ENCODE measurements at places on chromosomes 6 and 20.
A peak's percentile ranks its signal among the peaks of the same experiment; 100 is the strongest.

- DNase-seq, result peak; percentile 56
These were observed 3.7 kb upstream of the NEDD9 start for GRCh38 chr6:11236076-11236750.

DNA sequence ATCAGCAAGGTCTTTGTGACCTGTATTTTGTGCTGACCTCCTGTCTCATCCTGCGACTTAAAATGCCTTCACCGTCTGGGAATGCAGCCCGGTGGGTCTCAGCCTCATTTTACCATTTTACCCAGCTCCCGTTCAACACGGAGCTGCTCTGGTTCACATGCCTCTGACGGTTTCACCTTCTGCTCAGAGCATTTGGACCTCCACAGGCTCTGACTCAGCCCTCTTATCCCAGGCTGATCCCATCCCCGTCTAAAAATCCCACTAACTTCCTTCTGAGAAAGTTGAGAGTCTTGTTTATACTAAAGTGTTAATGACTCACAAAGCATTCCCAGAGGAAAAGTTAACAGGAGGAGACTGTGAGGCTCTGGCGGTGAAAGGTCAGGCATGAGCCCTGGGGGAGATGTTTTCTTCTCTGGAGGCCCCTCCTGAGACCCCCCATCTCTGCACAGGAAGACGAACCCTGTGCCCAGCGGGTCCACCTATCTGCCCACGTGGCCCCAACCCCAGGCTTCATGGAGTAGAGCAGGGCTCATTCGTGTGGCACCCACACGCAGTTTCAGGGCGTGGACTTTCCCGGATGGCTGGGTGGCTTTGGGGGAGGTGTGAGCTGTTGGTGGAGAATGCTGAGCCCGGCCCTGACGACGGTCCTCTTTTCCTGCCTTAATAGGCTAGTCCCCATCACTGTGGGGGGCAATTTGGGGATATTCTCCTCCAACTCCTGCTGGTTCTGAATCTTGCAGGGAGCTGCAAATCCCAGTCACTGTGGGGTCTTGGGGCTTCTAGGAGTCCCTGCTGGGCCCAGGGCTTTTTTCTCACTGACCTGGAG lies 3.3 kb upstream of the BIRC7 start:
- DNase-seq, result no peak

DNA sequence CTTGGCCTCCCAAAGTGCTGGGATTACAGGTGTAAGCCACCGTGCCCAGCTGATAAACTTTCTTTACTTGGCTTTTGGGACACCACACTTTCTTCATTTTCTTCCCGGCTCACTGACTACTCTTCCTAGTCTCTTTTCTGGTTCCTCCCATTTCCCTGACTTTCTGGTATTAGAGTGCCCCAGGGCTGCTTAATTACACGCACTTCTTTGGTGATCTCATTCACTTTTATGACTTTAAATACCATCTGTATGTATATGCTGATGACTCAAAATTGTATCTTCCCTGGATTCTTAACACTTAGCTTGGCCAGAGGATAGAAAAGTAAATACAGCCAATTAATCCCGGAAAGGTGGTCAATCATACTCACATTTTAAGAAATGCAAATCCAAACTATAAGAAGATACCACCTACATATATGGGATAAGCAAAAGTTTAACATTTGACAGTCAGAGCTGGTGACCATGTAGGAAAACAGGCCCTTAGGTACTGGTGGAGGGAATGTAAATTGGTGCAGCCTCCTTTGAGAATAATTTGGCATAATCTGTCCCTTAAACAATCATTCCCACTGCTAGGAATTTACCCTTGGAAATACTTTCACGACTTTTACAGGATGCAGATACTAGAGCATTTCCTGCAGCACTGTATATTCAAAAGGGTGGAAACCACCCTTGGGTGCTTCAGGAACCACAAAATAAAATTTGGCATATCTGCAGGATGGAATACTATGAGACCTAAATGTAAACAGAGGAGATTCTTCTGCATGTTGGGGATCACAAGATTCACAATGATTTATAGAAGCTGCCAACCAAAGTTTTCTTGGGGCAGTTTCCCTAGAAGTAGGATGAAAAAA lies 9.4 kb upstream of the NANP start:
- DNase-seq, result no peak

DNA sequence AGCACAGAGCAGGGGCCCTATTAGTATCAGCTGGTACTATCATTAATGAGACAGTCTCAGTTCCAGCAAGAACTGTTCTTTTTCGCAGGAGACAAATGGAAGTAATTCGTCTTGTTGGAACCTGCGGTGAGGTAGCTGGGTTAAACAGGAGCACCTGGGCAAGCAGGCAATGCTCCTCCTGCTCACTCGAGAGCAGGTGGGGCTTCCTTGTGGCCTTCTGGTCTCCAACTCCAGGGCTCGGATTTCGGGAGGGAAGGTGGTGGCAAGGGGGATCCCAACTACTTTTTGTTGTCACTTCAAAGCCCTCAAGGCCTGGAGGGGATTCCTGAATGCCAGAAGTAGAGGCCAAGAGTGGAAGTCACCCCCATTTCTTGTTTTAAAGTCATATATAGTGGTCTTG lies 1.3 kb upstream of the SPEF1 start:
- no peak for DNase-seq

GRCh38 chr6:50610562-50610961 lies 102.8 kb upstream of the TFAP2D start:
- no peak for DNase-seq

GRCh38 chr20:59346061-59346460 lies 45.6 kb downstream of the EDN3 start:
- DNase-seq, result no peak

DNA sequence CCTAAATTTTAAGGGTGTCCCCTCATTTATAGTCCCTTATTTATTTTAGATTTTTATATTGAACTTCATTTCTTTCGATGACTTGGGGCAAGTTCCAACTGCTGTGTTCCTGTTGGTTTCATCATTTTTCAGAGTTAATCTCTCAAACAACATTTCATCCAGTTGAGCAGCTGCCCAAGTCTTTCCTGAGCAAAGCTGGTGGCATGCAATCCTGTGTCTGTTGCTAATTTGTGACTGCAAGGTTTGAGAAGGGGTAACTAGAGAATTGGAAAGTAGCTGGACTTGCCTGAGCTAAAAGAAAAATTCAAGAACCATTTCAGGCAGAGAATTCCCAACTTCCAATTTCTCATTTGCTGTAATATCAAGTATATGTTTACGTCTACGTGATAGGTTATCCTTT lies 881.5 kb upstream of the SLC35B3 start:
- DNase-seq, result no peak

- no peak for DNase-seq
These were observed 9.3 kb upstream of the NQO2 start for GRCh38 chr6:2990248-2990931.

DNA sequence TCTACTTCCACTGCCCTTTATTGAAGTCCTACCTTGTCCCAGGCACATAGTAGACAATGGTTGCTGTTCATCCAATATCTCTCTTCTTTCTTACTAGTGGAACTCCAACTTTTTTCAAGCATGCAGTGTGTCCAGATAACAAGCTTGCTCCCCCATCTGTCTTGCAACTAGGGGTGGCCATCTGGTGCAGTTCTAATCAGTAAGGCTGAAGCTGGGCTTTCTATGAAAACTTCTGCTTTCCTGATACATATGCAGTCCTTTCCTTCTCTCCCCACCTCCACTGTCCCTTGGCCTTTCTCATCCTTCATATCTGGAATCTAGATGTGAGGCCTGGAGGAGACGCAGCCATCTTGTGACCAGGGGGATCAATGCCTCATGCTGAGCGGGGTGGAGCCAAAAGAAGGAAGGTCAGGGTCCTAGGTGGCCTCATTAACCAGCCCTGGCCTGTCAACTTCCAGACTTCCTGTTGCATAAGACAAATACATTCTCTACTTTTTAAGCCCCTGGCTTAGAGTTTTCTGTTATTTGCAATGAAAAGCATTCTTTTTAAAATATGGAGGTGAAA lies 59.6 kb upstream of the ZFP64 start:
- no peak for DNase-seq

DNA sequence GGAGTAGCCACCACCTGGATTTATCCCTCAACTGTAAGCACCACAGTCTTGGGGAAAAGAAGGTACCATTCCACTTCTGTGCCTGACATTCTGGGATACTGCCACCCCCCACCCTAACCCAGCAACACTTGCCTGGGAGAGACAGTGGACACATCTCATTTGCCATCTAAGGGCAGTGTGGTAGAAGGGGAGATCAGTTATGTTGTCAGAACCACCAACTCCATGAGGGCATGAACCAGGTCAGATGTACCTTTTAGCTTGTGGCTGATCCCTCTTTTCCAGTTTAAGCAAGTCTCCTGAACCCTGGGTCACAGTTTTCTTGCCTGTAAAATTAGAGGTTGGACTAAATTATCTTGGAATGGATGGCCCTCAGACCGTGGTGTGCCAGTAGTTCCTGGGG lies 165.5 kb downstream of the SCP2D1 start:
- DNase-seq, result no peak

- no peak for DNase-seq
These were observed 156.0 kb upstream of the FLRT3 start for GRCh38 chr20:14493408-14493807.

GRCh38 chr20:6566821-6567220 lies 200.7 kb upstream of the BMP2 start:
- DNase-seq, result no peak

DNA sequence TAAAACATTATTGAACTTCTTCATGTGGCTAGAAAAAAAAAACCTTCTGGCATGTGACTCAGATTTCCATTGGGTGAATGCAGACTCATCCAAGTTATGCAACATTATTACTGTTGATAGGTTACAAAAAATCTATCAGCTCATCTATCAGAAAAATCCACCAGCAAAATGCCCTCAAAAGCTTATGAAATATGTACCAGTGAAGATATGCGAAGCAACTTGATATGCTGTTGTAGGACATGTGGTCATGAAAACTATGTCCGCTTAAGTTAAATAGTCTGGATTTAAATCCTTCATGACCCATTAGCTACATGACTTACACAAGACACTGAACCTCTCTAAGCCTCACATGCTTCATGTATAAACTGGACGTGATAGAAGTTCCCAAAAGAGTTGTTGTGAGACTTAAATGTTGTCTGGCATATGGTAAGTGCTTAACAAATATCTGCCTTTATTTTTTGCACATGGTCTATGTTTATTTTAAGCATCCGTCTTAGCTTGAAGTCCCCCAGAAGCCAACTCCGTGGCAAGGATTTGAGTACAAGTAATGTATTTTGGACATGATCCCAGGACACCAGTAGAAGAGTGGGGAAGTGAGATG lies 12.5 kb upstream of the BFSP1 start:
- no peak for DNase-seq
